ENCODE measurements at places on chromosomes 7 and 10.
A peak's percentile ranks its signal among the peaks of the same experiment; 100 is the strongest.

DNA sequence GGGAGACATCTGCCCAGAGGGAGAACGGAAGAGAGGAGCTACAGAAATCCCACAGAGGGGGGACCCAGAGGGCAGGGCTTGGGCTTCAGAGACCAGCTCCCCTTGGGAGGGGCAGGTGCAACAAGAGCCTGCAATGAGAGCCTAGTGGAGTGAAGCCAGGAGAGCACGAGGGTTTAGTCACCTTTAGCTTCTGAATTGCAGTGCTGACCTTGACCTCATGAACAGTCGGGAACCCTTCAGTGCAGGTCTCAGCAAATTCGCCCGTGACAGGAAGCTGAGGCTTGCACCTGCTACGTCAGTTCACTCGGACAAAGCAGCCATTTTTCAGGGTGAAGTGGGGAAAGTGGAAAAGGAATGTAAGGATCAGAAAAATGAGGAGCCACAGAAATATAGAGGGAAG lies 306.8 kb upstream of the CDC14C start:
- DNase-seq = no peak

GRCh38 chr10:127649642-127650041 lies 87.3 kb upstream of the FOXI2 start:
- peak; percentile 6 for DNase-seq

DNA sequence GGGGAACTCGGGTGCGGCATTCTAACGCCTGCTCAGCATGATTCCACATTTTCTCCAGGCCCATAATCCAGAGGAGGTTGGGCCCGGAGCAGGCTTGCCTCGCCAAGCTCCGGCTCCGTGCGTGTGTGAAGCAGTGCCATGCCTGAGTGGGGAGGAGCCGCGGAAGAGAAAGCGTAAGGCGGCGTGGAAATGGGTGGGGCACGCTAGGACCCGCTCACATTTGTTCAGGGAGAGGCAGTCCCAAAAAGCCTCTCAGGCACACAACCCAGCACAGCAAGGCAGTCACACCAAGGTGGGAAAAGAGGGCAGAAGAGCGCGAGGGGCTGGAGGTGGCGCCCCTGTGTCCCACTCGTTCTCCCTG lies 695 bp upstream of the VDAC2 start:
- DNase-seq = peak; percentile 76

GRCh38 chr10:98169379-98169778 lies 34.9 kb downstream of the R3HCC1L start:
- DNase-seq = no peak

- DNase-seq = no peak
Measured at GRCh38 chr7:98287486-98287959, 6.0 kb downstream of the BRI3 start.

DNA sequence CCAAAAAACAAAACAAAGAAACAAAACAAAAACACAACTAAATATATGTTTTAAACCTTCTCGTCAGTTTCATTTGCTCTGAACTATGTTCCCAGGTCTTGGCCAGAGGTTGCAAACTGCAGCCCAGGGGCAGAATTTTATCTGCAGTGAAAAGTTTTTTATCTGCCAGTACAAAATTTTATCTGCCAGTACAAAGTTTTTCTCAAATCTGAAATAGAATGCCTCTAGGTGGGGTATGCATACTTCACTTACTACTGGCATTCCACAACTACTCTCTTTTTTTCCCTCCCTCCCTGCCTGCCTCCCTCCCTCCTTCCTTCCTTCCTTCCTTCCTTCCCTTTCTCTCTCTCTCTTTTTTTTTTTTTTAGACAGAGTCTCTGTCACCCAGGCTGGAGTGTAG lies 9.4 kb upstream of the CLDN3 start:
- no peak for DNase-seq

DNA sequence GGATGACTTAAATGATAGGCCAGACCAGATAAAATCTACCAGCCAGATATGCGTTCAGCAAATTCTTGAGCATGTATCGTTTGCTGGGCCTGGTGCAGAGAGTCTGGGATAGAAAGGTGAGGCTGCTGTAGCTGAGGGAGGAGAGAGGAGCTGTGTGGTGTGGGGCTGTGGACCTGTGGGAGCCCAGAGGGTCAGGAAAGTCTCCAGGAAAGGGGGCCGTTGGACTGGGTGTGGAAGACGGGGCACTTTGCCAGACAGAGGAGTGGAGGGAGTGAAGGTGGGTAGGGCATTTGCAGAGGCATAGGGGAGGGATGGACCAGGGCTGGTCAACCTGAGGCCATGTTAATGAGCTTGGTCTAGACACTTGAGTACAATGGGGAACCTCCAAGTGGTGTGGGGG lies 124.7 kb upstream of the UNC5B start:
- no peak for DNase-seq

GRCh38 chr10:13681095-13681494 lies 94.3 kb downstream of the PRPF18 start:
- DNase-seq = no peak

- DNase-seq = no peak
Measured at GRCh38 chr10:5355594-5356301, 9.0 kb upstream of the UCN3 start.

GRCh38 chr10:62076891-62077290 lies 175.4 kb downstream of the ARID5B start:
- DNase-seq = peak; percentile 91

- DNase-seq = peak; percentile 18
Measured at GRCh38 chr10:114492351-114493037, 88.2 kb upstream of the AFAP1L2 start.

- no peak for DNase-seq
Measured at GRCh38 chr10:126215746-126216631, 172.3 kb downstream of the ADAM12 start.

GRCh38 chr10:95501203-95502094 lies 59.7 kb downstream of the SORBS1 start:
- no peak for DNase-seq

GRCh38 chr7:77329466-77330168 lies 86.5 kb downstream of the GSAP start:
- no peak for DNase-seq

- peak; percentile 85 for DNase-seq
Measured at GRCh38 chr10:30583778-30584415, 45.7 kb downstream of the LYZL2 start.

DNA sequence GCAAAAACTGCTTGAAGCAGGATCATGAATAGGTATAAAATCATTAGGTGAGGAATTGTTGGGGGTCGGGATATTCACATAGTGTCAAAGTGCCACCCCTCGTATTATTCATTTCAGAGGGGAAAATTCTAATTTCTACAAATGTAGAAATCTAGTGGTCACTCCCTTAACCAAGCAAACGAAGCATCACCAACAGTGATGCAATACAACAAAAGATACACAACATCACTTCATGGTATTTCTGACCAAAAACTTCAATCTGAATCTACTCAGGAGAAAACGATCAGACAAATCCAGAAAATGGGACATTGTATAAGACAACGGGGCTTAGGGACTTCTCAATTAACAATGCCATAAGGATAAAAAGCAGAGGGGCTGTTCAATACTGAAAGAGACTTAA lies 26.3 kb upstream of the FAM170B start:
- no peak for DNase-seq

DNA sequence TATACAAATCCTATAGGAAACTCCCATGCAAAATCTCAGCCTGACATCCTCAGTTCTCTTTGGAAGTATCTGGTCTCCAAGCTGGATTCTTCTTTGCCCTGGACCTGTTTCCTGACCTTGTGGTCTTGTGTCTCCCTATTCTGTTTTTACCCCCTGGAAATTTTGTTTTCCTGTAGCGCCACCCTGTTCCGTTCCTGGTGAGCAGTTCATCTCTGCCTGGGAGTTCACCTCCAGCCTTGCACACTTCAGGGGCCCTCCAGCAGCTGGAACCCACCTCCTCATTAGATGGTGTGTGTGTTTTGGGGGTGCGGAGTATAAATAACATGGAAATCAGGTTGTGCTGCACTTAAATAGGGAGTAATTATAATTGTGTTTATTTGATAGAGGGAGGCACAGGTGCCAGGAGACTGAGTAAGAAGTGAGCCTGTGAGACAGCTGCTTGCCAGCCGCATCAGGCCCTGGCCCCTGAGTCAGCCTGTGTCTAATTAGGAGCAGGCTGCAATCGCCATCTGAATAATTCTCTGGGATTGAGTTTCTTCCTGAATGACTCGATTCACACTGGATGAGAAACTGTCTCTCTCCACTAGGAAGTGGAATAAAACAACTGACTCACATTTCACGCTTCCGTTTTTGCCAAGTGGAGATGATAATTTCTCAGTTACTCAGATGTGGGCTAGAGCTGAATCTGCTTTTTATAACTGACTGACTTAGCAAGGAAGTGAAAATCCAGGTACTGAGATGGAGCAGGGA lies 69.4 kb upstream of the HECTD2 start:
- DNase-seq = peak; percentile 88

DNA sequence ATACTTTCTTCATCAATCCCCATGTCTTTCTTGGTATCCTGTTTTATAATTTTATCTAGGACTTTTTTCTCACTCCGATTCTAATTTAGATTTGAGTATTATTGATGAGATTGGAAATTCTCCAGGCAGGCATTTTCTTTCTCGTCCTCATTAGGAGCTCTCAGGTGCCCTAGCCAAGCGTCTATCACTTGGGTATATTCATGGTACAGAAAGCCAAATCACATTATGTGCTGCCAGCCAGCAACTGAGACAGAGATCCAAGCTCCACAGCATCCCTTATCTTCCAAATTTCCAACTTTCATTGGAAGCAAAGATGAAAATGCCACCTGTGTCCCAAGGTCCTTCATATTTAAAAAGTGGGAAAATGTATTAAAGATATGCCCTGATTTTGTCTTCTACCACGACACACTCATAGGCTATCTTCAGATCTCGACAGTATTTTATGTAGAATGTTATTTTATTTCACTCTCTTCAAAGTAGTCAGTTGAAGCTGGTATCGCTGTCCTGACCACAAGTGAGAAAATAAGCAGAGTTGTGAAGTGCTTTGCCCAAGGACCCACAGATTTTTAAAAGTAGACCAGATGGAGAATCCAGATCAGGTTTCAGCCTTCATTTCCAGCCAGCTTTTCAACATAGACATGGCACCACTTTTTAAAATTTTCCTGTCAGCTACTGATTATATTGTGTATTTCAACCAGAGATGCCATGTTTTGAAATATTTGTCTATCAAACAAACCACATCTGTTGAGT lies 773.4 kb downstream of the CNTNAP2 start:
- no peak for DNase-seq

DNA sequence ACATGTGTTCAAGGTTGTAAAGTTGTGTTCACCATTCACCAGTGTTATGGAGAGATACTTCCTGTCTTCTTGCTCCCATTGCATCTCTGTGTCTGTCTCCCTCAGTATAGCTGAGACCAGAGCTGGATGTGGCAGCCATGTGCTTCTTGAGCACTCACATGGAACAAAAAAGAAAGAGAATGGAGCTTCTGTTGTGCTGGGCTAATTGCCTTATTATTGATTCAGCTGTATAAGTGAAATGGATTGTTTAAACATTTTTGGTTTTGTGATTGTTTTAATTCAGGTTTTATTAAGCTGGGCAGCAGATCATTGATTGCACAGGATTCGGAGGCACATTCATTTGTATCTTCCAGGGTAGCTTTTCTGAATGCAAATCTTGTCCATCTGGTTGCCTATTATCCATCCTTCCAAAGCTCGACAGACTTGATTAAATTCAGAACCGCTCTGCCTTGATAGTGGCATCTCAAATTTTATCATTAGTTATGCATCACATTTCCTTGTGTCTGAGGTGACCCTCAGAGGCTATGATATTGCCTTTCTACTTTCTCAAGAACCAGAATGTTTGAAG lies 119.9 kb downstream of the CCNY start:
- DNase-seq = no peak

GRCh38 chr7:78195281-78195680 lies 396.7 kb downstream of the PHTF2 start:
- DNase-seq = no peak

GRCh38 chr7:18724318-18724717 lies 228.8 kb downstream of the HDAC9 start:
- DNase-seq = peak; percentile 55

GRCh38 chr10:22997096-22997495 lies 69.2 kb downstream of the ARMC3 start:
- peak; percentile 30 for DNase-seq

GRCh38 chr7:115578576-115578975 lies 452.0 kb downstream of the TFEC start:
- no peak for DNase-seq

- DNase-seq = no peak
Measured at GRCh38 chr7:103127006-103127405, 21.9 kb downstream of the NAPEPLD start.

DNA sequence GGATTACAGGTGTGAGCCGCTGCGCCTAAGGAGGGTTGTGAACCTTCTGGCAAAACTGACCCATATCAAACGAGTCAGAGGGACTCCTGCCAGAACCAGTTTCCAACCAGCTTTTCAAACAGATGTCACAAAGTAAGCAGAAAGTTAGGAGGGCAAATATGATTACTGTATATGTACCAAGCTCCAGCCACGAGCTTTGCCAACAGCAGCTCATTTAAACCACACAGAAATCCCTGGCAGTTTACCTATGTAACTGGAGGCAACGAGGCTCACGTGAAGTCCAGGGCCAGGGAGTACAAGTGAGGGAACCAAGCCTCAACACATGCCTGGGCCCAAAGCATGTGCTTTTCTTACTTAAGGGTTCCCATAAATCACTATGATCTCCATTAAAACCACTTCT lies 12.5 kb upstream of the DAGLB start:
- DNase-seq = no peak

DNA sequence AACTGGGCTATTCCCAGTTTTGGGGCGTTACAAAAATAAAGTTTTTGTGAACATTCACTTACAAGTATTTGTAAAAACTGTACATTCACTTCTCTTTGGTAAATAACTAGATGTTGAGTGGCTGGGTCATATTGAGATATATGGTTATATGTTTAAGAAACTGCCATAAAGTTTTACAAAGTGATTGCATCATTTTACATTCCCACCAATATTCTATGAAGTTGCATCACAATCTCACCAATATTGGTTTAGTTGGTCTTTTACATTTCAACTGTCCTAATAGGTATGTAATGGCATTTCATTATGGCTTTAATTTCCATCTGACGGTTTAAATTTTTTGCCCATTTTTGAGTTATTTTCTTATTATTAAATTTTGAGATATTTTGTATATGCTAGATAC lies 251.7 kb upstream of the GNAI1 start:
- DNase-seq = no peak

- no peak for DNase-seq
Measured at GRCh38 chr7:74481458-74482196, 27.9 kb downstream of the GTF2IRD1 start.

DNA sequence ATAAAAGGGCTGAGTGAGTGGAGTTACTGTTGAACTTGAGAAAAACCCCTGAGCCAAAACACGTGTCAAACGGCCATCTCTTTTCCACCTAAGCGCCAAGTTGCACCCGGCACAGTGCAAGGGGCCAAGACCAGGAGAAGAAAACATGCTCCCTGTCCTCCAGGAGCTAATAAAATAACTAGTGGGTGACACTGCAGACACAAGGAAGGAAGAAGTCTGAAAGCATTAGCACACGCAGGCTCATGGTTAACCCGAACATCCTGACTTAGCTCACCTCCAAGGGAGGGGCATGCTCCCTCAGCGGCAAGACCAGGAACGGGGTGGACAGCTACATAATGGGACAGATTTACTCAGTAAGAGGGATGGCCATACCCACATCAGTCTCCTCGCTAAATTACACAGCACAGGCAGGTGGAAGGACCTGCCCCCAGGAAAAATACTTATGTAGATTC lies 65.0 kb downstream of the PIP4K2A start:
- DNase-seq = no peak
